ENCODE measurements at places on chromosomes 2 and 18.

GRCh38 chr2:176130957-176131847, 1.7 kb downstream of the HOXD8 start:
- no peak for DNase-seq

GRCh38 chr2:183153967-183154366, 29.7 kb downstream of the NUP35 start:
- DNase-seq: no peak

DNA sequence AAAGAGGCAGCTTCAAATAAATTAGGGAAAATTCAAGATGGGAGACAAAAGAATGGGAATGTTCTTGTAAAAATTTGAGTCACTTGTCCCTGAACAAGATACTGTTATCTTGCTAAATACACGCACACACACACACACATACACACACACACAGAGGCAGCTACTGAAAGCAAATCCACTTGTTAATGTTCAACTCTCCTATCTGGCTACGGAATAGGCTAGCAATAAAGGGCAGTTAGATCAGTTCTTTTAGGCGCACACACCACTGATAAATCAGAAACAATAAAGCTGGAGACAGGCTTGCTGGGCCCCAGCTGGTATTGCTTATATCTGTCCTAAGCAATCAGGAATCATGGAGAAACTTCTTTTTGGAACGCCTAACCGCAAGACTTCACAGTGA, 461.6 kb downstream of the BCL11A start:
- DNase-seq: no peak

- DNase-seq: no peak
Measured at GRCh38 chr2:181396256-181397123, 60.7 kb upstream of the ITGA4 start.

GRCh38 chr2:9002637-9003365, 683 bp downstream of the MBOAT2 start:
- no peak for DNase-seq

DNA sequence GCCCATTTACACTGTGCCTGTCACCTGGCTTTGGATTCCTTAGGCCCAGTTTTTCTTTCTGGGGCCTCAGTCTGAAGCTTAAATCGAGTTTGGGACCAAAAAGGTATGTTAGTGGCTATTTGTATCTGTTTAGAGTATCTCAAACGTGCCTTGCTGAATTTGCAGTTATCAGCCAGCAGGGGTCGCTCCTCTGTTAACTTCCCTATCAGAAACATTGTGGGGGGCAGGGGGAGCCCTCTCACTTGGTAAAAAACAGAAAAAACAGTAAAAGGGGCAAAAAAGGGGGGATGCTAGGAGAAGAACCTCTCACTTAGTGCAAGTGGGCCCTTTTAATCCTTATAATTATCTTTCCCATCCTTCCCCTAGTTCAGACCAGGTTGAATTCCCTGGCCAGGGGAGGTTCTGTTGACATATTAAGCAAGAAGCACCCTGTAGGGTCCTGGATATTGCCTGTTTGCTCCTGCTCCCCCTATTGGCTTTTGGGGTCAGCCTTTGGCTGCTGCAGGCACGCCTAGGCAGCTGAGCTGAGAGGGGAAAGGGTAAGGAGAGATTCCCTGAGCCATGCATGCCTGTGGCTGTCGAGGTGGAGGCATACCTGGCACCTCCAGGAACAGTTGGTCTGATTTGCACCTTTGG, 8.8 kb upstream of the IFIH1 start:
- no peak for DNase-seq

DNA sequence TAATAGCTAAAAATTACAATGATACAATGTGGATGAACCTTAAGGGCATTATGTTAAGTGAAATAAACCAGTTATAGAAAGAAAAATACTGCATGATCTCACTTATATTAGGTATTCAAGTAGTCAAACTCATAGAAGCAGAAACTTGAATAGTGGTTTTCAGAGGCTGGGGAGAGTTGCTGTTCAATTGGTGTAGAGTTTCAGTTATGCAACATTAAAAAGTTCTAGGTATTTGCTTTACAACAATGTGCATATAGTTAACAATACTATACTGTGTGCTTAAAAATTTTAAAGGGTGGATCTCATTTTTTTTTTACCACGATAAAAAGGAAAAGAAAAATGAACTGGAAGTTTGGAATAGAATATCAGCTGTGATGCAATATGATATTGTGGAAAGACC, 479.1 kb downstream of the SPAG16 start:
- DNase-seq: no peak

GRCh38 chr2:45070113-45070652, 60.9 kb upstream of the SIX2 start:
- no peak for DNase-seq

DNA sequence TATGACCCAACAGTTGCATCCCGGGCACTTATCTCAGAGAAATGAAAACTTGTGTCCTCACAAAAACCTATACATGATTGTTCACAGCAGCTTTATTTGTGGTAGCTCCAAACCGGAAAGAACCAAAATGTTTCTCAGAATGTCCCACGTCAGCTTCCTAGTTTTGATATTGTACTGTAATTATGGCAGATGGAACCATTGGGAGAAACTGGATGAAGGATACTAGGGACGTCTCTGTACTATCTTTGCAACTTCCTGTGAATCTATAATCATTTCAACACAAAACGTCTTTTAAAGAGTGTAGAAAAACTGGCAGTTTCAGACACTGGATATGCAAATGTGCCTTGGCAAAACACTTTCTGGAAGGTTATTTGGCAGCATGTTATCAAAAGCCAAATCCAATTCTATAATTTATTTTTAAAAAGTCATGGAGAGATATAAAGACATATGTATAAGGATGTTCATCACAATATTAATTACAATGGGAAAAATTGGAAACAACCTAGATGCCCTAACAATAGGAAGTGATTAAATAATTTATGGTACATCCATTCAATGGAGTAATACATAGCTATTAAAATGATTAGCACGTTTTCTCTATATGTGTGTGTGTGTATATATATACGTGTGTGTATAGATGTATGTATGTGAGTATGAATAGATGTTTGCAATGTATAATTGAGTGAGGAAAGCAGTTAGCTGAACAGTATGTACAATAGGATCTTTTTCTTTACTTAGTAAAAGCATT, 9.8 kb downstream of the SAG start:
- DNase-seq: no peak

DNA sequence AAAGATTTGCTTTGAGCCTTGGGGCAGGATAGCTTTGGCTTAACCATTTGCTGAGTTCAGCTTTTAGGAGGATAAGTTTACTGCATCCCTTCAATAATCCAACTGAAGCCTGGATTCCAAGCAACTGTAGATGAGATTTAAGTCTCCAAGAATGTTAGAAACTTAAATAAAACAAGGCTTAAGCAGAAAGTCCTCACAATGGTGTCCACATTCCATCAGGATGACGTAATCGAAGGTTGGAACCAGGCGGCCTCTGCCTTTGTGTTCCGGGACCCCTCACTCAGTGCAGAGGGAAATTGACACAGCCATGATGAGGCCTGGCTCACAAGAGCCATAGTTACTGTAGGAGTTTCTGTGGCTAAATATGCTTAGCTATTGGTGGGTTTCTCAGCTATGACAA, 260.4 kb downstream of the LPIN1 start:
- no peak for DNase-seq

DNA sequence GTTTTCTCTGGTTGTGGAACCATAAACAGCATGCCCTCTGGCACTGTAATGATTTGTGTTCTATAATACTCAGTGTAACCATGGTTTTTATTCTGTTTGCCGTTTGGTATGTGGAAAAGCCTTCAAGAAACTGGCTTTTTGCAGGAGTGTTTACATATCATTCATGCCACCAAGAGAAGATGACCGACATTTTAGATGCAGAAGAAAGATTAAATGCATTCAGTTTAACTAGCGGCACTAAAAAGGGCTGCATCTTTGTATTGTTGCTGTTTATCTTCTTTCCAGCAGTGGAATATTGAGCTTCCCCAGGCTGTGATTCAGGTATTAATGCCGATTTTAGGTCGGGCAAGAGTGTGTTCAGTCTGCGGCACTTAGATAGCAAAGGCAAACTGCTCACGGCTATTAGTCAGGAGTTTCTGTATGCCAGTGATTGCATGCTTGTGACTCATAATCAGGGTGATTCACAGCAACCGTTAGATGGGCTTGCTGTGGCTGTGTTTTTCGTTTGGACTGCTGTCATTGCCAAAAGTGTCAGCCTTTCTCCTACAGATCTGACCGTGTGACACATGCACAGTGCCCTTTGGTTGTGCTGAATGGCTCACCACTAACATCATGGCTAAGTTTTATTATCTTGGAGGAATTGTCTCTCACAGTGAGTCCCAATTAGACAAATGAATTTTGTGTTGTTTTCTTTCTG, 479.7 kb downstream of the PARD3B start:
- peak; percentile 49 for DNase-seq

GRCh38 chr18:79197531-79197930, 128.3 kb downstream of the ATP9B start:
- no peak for DNase-seq

Measured in heart left ventricle (tissue), 16 donors.